Foreskin keratinocyte (primary cell): ENCODE measurements at places on chromosomes 5 and 9. TPM values are rescaled to one million over a fixed set of nuclear protein-coding genes. Genes with fewer than 3 reads are reported as not detected.

PAEP gene
- not detected in 2 replicates for total RNA-seq

OR13C5 gene
- not detected in 2 replicates for total RNA-seq

HAVCR2 gene
- total RNA-seq = not detected in 2 replicates

CD74 gene
- total RNA-seq = 4.0 and 7.2 TPM in 2 replicates

PTPN3 gene
- total RNA-seq = 14.4 and 19.5 TPM in 2 replicates

GRM6 gene
- total RNA-seq = not detected in 2 replicates

SLC25A48 gene
- not detected in 2 replicates for total RNA-seq

SAXO1 gene
- not detected in 2 replicates for total RNA-seq

NIPAL4 gene
- total RNA-seq = 5.6 and 13.0 TPM in 2 replicates

C6 gene
- not detected in 2 replicates for total RNA-seq

LVRN gene
- 0.07 TPM in 1 of 2 replicates, not detected in the other for total RNA-seq
